ENCODE measurements at places on chromosomes 1 and 21.

DNA sequence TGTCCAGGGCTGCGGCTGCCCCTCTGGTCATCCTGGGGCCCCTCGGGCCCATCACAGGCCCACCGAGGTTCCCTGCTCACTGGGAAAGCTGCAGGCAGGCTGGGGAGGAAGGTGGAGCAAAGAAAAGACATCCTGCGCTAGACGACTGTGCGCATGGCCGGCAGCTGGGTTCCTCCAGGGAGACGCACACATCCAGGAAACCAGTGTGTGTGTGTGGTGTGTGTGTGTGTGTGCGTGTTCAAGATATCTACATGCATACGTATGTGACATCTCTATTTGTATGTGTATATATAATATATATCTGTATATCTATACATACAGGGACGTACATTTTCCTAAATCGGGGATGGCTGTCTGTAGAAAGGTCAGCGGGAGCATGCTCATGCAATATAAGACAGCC, 63.7 kb downstream of the ACOT7 start:
- no peak for DNase-seq

DNA sequence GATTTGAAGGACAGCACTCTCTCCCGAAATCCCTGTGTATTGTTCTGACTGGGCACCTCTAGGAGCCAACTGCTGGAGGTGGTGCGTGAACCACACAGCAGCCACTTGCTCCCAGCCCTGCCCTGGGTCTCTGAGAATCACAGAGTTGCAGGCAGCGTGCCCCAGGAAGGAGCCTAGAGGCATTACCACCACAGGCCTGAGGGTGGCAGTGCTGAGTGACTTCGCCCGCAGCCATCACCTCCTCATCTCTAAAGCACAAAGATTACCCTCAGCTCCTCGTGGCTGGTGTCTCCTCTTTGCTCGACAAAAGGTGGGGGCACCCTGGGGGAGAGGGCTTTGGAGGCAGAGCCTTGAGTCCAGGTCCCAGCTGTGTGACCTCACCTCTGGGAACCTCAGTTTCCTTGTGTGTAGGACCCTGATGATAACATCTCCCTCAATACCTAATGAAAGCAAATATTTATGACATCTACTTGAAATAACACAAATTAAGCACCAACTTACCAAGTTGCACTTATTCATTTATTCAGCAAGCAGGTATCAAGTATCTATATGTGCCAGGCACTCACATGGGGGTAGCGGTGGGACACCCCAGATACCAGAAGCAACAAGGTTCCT, 86.3 kb downstream of the VWA5B1 start:
- DNase-seq, result peak; percentile 39

- DNase-seq, result no peak
Measured at GRCh38 chr1:184183919-184184318, 132.4 kb downstream of the TSEN15 start.

- no peak for DNase-seq
Measured at GRCh38 chr21:21019681-21020080, 21.5 kb downstream of the NCAM2 start.

DNA sequence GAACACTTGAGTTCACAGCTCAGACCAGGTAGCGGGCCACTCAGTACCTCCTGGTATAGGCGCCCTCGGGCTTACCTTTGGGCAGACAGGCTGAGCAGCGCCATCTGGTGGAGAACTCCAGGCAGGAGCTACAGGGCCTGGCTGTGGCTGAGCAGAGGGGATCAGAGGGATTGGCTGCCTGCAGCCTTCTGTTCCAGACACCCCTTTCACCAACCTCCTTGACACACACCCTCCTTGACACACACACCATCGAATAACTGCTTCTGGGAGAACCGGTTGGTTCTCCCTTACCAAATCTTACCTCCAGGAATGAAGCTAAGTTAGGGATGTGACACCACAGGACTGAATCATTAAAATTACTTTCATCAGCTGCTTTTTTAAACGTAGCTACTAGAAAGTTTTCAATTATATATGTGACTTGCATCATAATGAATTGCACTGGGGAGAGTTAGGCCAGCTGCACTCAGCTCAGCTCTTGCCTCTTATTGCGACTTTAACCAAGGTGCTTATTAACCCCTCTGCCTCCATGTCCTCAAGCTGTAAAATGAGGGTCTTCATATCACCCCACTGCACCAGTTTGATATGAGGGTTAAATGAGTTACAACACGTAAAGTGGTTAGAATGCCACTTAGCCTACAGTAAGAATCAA, 6.6 kb downstream of the LIN28A start:
- peak; percentile 70 for DNase-seq

GRCh38 chr21:39125752-39126485, 57.3 kb downstream of the PSMG1 start:
- no peak for DNase-seq

DNA sequence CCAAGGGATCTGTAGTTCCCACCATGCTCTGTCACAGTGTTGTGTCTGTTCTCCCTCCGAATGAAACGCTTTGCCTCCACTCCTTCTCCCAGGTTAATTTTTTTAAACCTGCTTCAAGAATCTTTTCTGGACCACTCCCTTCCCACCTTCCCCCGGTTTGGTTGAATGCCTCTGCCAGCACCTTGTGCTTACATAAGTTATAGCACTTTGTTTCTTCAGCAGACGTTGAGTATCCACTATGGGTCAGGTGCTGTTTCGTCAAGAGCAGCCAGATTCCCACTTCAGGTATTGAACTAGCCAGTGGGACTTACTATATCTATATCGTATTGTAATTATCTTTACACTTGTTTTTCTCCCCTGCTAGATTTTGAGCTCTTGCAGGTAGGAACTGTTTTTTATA, 27.6 kb downstream of the TTF2 start:
- DNase-seq, result no peak

DNA sequence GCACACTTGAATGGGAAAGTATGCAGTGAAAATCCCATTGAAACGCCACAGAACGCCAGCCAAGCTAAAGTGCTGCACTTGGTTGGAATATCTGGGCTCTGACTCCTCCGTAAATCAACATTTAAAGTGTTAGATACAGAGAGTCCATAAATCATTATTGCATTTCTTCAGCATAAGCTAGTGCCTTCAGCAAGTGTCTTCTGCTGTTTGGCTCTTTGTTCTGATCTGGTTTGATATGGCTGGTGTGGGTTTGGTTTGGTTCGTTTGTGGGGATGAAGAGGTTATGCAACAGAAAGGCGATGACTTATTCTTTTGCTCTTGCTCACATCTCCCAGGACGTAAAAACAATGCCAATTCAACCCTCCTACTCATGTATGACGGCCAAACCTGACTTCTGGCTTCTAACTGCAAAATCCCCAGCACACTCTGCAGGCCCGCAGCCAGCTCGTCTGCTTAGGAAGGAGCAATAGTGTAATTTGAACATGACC, 121.8 kb upstream of the ERG start:
- no peak for DNase-seq

- DNase-seq, result no peak
Measured at GRCh38 chr1:8563944-8564537, 246.1 kb downstream of the SLC45A1 start.

- no peak for DNase-seq
Measured at GRCh38 chr1:32349211-32349708, 13.0 kb downstream of the FAM229A start.

- DNase-seq, result no peak
Measured at GRCh38 chr1:233373226-233373625, 45.7 kb downstream of the MAP3K21 start.

GRCh38 chr1:243394066-243394465, 138.2 kb downstream of the SDCCAG8 start:
- no peak for DNase-seq

DNA sequence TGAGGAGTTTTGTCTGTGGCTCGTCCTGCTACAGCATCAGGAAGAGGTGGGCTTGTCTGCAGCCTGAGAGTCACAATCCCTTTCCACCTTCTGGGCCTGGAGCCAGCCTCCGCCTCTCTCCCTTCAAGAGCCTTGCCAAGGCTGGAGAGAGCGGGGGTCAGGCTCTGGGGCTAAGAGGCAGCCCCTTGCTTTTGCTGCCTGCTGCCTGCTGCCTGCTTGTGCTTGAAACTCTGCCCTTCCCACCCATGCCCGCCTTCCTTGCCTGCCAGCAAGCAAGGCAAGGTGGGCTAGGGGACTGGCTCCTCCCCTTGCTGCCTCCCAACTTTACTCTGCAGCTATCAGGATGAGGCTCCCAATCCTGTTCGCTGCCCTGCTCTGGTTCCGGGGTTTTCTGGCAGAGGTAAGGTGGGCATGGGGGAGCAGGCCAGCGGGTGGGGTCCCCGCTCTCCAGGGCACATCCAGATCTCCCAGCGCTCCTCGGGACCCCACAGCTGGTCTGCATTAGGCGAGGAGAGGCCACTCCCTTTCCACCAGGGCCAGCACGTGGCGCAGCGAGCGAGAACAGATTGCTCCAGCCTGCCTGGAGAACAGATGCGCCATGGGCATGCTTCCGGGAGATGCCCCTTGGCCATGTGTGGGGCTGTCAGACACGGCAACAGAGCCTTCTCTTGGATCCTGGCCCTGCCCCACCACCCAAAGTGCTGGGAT, 7.5 kb upstream of the PTPN7 start:
- no peak for DNase-seq

- no peak for DNase-seq
Measured at GRCh38 chr1:31843506-31843905, 27.7 kb upstream of the SPOCD1 start.

DNA sequence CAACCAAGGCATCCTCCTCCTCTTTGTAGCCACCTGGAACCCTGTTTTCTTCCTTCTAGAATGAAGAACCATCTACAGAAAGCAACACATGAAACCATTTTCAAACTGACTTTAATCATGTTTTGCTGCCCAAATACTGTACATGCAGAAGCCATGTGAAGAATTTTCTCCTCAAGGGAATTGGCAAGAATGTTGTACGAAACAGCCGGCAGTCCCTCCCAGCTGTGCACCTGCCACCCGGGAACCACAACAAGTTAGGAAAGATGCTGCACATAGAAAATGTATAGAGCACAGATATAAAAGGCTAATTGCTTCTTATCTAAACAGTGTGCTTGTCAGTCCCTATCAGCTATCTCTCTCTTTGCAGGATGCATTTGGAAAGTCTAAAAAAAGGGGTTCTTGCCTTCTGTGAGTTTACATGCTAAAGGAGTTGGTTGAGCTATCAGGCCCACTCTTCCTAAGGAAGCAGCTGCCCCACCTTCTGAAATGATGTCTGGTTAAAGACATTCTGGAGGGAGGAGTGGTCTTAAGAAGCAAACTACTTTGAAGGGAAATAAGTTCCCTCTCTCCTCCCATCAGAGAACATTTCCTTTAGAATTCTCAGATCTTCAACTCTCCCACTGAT, 44.8 kb downstream of the RIMS3 start:
- no peak for DNase-seq

DNA sequence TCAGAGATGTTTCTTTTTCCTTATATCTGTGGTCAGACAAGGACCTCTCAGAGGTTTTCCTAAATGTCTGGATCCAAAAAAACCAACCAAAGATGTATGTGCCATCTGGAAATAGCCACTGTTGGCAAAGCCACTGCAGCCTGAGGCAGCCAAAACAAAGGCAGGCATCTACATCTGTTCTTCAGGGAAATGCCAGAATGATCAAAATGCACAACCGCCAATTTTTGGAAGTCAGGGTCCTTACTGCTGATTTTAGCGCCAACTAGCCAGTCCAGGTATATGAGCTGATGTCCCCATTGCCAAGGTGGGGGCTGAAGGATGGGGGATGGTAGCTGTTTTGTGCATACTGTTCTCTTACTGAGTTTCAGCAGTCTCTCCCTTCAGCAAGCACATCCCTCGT, 45.9 kb downstream of the SYT14 start:
- DNase-seq, result no peak

DNA sequence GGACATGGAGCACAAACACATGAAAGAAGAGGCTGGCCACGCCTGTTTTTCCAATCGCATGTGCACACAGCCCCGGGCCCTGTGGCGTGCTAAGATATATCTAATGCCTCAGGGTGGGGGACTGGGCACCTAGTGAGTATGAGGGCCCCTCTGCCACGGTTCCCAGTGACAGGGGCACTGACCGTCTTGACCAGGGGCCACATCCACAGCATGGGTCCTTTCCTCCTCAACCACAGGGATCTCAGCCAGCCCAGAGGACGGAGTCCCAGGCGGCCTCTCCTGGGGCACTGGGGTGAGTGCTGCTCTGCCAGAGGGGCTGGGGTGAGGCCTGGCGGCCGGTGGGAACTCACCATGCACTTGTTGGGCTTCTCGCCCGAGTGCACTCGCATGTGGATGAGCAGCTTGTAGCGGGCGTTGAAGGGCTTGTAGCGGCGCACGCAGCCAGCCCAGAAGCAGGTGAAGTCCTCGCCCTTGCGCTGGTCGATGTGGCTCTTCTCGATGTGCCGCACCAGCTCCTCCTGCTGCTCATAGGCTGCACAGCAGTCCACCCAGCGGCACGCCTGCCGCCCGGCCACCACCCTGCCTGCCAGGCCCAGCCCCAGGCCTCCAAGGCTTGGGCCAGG, 134.7 kb downstream of the DMRTB1 start:
- no peak for DNase-seq

DNA sequence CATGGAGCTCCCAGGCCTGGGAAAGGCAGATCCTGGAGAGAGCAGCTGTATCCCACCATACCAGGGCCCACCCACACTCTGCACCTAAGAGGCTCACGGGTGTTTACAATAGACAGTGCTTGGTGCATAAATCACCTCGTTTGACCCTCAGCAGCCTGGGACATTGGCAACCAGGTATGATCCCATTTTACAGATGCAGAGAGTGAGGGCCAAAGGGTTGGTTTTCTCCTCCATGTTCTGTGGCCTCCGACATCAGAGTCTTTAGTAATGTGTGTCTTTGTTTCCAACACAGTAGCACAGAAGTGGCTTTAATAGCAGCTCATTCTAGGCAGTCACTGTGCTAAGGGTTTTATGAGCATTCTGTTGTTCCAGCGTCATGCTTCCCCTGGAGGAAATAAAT, 176.5 kb downstream of the KAZN start:
- DNase-seq, result no peak

DNA sequence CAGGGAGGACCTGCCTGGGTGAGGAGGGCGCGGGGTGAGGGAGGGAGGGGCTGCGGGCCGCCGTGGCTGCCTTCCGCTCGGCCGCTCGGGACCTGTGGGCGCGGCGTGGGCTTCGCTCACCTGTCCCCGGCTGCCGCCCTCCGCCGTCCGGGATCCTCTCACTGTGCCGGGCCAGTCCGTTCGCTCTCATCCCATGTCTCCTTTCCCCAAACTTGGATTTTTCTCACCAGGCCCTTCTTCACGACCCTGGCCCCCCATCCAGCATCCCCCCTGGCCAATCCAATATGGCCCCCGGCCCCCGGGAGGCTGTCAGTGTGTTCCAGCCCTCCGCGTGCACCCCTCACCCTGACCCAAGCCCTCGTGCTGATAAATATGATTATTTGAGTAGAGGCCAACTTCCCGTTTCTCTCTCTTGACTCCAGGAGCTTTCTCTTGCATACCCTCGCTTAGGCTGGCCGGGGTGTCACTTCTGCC, 362 bp downstream of the ZBTB48 start:
- no peak for DNase-seq

DNA sequence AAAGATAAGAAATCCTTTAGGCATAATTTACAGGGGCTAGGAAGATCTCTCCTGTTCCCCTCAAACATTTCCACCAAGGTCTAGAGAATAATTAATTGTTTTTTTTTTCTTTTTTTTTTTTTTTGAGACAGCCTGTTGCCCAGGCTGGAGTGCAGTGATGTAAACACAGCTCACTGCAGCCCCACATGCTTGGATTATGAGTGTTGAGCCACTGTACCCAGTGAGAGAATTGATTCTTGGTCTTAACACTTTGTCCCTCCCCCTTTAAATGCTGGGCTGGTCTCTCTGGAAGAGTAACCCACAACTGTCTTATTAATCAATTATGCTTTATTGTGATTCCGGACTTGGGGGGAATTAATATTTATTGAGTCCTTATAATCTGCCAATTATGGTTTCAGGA, 33.4 kb downstream of the ATF3 start:
- DNase-seq, result no peak

Data from stimulated activated CD4-positive, alpha-beta T cell treated with anti-CD3 and anti-CD28 coated beads, Interleukin-12 subunit alpha, Interleukin-12 subunit beta, amount 100 ng/mL, for 24 hours (primary cell).